ENCODE measurements at places on chromosomes 2 and 18.
A peak's percentile ranks its signal among the peaks of the same experiment; 100 is the strongest.

- DNase-seq: no peak
These were observed 63.9 kb upstream of the CCDC195 start for GRCh38 chr2:224780106-224780505.

- peak; percentile 28 for DNase-seq
These were observed 270.8 kb downstream of the ZNF407 start for GRCh38 chr18:74868461-74868860.

DNA sequence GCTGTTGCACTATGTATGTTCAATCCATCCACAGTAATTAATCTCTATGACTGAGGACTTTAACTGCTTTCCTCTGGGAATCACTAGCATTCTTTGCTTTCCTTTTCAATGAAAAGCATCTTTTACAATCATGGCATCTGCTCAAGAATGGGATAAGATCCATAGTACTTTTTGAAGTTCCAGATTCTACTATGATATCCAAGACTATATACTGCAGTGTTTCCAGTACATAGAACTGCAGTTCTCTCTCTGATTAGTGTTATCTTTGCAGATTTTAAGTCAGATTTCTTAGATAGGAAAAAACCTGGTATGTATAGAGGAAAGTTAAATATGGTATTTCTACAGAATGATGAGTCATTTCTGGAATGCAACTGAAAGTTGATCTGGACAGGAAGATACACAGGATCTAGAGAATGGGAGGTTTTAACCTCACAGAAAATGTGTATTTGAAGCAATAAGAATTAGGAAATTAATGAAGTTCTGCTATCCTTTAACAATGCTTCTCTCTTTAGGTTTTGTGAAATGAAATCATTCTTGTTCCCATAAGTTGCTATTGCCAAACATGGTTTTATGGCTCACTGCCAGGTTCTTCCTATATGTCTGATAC, 670.7 kb downstream of the ERBB4 start:
- DNase-seq: no peak

- DNase-seq: no peak
These were observed 157.4 kb downstream of the GLI2 start for GRCh38 chr2:120892967-120893667.

- DNase-seq: no peak
These were observed 56.9 kb upstream of the ID2 start for GRCh38 chr2:8624855-8625398.

- DNase-seq: no peak
These were observed 35.5 kb upstream of the COBLL1 start for GRCh38 chr2:164877169-164877568.

GRCh38 chr2:43455731-43456642, 139.9 kb downstream of the THADA start:
- DNase-seq: peak; percentile 25

GRCh38 chr18:72867746-72868584, at the start of gene NETO1:
TSS of gene NETO1 (minus strand) at chr18:72867987. CDS start at chr18:72867291, 696 bp downstream.
- peak; percentile 75 for DNase-seq

DNA sequence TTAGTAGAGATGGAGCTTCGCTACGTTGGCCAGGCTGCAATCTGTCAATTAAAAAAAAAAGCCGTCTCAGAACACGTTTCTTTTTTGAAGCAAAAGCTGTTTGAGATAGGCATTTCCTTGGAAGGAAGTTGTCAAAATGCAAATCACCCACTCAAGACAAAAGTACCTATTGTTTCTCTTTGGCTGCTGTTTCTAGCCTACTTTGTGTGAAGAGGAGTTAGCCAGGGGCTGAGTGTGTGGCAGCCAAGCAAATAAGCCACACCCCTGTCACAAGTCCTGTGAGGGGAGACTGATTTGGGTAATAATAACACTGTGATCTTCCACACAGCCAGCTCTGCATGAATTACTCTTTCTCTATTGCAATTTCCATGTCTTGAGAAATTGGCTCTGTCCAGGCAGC, 47.4 kb upstream of the CDCA7 start:
- peak; percentile 73 for DNase-seq

DNA sequence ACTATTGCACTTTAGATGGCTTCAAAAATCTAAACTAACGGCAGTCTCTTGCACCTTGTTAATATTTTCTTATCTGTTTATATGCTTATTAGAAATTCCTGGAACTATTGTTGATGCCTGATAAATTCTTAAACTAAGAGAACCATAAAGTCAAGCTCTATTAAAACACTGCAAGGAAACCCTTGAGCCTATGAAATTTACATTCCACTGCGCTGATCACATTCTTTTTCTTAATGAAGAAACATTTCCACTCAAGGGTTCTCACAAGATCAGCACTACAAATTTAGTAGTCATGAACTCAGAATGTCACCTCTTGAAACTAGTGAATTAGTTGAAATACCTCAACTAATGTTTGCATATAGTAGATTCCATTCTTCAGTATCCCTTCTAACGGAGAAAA, 331.8 kb upstream of the SLC8A1 start:
- no peak for DNase-seq

DNA sequence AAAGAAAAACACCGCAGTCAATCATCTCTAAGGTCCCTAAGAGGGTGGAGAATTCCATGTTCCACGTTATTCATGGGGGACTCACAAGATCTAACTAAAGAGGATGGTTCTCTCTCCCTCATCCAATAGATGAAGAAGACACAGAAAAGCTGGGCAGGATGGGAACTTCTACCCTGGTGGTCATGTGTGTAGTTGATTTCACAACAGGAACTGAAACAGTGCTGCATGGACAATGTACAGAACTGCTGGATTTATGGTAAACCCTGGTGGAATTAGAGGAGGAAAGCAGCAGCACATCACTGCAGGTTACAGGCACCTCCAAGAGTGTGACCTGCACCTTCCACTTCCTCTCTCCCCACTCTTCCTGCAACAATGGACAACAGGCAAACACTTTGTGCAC, 31.4 kb downstream of the FECH start:
- no peak for DNase-seq

DNA sequence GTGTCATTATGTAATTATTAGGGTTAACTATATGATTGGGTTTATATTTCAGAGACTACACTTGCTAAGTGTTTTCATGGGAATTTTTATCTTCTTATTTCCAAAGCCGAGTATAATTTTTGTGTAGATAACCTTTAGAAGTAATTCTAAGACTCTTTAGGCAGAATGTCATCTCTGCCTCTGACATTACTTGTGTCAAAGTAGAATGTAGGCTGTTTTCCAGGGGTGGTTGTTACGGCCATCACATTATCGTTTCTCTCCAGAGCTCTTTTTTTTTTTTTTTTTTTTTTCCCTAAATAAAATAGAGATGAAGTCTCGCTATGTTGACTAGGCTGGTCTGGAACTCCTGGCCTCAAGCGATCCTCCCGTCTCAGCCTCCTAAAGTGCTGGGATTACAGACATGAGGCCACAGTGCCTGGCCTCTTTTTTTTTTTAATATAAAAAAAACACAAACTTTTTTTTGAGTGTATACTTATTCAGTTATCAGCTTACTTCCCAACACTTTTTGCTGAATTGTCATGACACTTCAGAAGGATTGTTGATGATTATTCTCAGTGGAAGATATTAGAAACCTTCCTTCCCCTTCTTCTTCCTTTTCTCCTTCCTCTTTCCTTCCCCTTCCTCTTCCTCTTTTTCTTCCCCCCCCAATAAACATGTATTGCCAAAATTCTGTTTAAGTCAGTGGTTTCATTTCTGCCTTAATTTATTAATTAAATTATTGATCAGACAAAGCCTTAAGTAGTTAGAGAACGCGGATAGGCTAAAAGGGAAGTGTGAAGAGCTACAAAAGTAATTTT, 2.3 kb downstream of the PIKFYVE start:
- no peak for DNase-seq

DNA sequence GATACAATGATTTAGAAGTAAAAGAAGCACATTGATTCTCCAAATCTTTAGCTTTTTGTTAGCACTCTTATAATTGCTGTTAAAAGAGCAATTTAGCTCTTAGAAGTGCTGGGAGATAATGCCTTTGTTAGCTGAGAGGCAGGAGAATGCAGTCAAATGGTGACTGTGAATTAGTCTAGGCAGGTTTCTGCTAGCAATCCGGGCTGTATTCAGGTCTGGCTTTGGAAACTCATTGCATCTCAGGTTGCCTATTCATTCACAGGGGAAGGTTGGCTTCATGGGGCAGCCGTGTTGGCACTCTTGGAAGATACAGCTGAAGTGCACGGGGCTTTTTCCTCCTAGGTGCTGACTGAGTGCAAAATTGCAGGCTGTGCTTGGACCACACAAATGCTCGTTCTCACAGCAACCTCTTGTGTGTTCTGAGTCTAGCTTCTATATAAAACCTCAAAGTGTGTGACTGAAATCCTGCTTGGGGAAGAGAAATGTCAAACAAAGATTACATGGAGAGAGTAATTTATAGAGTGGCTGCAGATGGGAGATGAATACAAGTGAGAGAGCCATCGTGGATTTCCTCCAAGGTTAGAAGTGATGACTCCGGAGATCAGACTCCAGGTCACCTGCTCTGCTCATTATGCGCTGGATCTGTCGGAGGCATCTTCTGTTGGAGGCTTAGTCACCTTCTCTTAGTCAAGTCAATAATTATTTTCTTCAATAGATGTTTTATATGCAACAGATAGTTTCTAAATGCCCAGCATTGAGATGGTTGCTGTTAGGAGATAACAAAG, 167.8 kb downstream of the PMAIP1 start:
- peak; percentile 65 for DNase-seq

GRCh38 chr2:23621616-23622015, 236.6 kb downstream of the KLHL29 start:
- DNase-seq: no peak

- DNase-seq: no peak
These were observed 523.0 kb downstream of the TXNL1 start for GRCh38 chr18:56115071-56116015.

- DNase-seq: no peak
These were observed 148.1 kb downstream of the ZNF407 start for GRCh38 chr18:74745633-74746403.

DNA sequence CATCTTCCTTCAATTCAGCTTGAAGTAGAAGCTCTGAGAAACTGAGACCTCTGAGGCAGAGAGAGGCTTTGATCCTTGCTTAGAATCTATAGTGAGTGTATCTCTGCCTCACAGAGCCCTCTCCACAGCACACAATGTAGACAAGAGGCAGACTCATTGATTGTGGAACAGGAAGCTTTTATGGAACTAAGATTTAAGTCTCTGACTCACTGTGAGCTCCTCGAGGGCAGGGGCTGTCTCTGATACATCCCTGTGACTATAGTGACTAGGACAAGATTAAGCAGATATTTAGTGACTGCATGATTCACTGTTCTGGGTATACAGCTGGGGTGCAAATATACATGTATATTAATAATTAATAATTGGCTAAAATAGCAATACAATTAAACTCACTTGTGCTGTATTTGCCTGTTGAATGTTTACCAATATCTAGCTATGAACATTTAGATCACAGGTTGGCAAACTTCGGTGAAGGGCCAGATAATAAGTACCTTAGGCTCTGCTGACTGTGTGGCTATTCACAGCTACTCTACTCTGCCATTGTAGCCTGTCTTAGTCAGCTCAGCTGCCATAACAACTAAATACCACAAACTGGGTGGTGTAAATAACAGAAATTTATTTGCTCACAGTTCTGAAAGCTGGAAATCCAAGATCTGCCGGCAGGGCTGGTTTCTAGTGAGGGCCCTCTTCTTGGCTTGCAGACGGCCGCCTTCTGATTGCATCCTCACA, 54.4 kb downstream of the ARHGEF4 start:
- DNase-seq: no peak

GRCh38 chr2:145038041-145038525, 518.2 kb upstream of the ZEB2 start:
- DNase-seq: no peak

DNA sequence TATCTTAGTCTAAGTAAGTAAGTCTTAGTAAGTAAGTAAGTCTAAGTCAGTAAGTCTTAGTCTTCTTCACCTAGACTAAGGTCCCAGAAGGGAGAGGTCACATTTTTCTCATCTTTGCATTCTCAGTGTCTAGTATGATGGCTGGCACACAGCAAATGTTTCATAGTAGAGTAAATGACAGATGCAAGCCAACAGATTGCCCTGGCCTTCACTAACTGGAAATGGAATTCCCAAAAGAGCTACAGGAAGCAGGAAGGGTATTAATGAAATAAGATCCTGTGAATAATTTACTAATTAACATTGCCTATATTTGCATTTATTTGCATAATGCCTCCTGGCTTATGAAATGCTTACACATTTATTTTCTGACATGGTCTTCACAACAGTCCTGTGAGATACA, 221.6 kb downstream of the RAD51AP2 start:
- DNase-seq: no peak

GRCh38 chr2:207725873-207726578, 14.6 kb downstream of the CCNYL1 start:
- no peak for DNase-seq

DNA sequence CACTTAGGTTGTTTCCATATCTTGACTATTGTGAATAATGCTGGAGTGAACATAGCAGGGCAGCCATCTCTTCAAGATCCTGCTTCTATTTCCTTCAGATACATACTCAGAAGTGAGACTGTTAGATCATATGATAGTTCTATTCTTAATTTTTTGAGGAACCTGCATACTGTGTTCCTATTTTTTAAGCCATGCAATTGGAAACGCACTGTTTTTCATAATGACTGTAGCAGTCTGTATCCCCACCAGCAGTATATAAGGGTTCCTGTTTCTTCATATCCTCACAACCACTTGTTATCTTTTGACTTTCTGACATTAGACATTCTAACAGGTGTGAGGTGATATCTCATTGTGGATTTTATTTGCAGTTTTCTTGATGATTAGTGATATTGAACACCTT, 15.5 kb downstream of the NEURL3 start:
- DNase-seq: no peak

GRCh38 chr2:85754313-85755095, 713 bp downstream of the ATOH8 start:
- DNase-seq: peak; percentile 90

- no peak for DNase-seq
These were observed 43.9 kb upstream of the FHL2 start for GRCh38 chr2:105442721-105443120.

- peak; percentile 74 for DNase-seq
These were observed 81.5 kb downstream of the PRPF40A start for GRCh38 chr2:152635635-152636298.

DNA sequence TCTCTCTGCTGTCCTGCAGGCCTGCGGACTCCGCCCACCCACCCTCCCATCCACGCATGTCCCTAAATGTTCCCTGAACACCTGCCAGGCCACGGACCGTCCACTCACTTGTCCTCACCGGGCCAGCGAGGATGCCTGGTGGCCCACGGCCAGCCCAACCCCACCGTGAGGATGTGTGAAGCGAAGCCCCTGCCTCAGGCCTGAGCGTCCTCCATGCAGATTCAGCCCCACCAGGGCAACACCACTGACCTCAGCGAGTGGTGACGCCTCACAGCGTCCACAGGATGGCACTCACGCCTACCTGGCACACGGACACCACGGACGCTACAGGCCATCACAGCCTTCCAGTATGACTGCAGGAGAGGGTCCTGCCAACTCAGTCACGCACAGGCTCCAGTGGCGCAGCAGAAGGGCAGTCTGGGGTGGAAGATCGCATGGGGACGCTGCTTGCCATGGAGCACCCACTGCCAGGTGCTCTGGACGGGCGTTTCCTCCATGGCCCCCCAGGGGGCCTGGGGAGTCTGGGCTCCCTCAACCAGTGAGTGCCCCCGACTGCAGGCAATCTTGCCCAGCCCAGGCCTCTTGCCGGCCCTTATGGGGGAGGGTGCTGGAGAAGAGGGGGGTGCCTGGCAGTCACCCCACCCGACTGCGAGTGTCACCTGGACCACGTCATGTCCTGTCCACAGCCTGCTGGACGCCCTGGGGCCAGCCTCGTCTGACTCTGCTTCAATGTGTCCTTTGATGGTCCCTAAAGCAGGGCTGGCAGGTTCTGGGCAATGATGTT, 25.4 kb downstream of the HDAC4 start:
- DNase-seq: peak; percentile 34

GRCh38 chr2:225002656-225003045, 39.6 kb downstream of the DOCK10 start:
- no peak for DNase-seq

- DNase-seq: peak; percentile 62
These were observed 76.2 kb downstream of the CDK15 start for GRCh38 chr2:201882353-201883090.

Measured in mesendoderm (in vitro differentiated cells).